NCI-H2029 (cell line): ENCODE measurements at places on chromosomes 5 and 9.
A peak's percentile ranks its signal among the peaks of the same experiment; 100 is the strongest.

DNA sequence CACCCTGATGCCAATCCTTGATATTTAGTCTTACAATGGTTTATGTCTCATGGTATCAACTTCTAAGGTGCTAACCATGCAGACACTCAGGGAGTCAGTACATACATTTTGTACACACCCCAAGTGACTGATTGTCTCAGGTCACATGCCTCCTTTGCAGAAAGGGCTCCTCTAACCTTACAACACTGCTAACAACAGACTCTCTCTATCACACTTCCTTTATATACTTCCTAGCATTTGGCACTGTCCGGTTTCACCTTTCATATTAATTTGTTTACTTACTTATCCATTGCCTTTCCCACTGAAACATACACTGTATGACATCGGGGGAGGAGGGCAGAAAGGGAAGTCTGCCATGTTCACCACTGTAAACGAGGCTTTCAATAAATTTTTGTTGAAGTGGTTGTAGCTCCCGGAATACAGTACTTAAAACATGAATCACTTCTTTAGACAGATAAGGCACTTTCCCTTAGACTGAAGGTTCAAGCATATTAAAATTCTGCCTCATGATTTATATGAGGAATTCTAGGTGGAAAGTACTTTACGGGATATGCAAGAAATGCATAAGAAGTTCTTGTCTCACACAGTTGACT, 20.6 kb downstream of the EMB start:
- peak; percentile 10 for DNase-seq

DNA sequence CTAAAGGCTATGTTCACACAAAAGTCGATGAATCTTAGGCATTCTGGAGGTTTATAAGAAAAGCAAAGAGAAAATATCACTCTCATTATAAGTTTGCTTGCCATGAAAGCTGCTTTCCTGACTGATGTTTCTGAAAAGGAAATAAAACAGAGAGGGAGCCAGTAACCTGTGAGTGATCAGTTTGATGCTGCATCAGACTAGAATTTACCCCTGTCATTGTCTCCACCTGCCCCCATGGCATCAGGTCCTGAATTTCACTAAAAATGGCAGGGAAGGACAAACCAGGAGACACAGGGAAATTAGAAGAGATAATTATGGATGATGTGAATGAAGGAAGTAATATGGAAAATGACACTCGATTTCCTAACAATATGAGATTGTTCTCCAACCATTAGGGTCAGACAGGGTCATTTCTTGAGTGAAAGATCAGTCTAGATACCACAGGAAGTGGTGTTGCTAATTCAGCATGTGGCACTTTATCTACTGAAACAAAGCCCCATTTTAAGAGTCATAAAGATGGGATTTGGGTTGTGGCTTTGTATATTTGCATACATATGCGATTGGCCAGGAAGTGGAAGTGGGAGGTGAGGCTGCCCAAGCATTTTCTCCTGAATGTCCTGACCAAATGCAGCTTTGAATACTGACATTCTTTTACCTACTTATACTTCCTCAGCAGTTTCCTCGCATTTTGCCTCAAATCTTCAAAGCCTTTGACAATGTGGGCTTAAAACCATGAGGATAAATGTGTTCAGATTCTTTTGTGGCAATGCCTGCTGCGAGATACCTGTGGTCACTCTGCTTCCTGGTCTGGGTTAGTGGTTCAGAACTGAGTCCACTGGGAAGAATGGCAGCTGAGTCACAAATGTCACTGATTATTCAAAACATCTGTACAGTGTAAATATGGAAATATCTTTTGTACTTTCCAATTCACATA, 29.7 kb downstream of the MEGF10 start:
- DNase-seq = no peak

- DNase-seq = peak; percentile 84
Measured at GRCh38 chr9:101387871-101388506, 3.2 kb upstream of the BAAT start.

DNA sequence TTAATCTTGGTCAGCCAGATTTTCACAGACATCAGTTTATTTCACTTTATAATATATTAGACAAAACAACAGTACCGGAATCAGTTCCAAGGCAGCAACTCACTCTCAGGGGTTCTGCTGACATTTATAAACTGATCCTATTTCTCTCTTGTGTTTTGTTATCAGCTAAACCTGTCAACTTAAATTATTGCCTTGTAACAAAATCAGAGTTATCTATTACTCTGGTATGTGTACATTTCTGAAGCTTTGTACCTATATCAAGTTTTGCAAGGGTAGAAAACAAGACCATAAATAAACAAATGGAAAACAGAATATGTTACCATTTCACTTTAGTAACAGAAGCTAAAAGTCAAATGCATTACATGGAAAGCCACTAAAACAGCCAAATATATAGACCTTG, 122.1 kb downstream of the SIL1 start:
- no peak for DNase-seq

DNA sequence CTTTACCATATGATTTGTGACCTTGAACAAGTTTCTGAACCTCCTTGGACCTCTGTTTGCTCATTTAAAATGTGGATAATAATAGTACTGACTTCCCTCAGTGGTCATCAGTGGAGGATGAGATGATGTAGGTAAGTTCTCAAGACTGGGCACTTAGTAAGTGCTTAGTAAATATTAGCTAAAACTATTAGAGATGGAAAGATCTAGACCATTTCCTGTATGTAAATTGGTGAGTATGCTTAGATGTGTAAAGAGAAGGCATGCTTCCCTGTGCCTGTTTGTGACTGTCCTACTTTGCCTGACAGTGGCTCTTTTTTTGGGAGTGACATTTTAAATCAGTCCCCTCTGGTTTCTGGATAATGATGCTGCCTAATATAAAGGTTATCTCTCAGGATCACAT, 288.1 kb downstream of the GABRB2 start:
- DNase-seq = no peak

DNA sequence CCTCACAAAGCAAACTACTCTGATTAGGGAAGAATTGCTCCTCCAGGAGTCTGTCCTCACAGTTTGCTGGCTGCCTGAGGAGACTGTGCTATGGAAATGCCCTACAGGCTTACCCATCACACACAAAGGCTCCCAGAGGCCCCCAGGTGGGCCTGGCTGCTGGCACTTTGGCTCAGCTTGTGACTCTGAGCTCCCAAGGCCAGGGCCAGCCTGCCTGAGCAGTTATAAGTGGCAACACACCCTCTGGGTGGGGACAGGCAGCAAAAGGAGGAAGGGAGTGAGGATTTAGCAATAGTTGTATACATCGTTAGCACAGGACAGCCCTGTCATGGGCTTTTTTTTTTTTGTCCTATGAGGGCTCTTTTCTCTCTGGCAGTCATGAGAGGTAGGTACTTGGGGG, 103.5 kb downstream of the DAPK1 start:
- DNase-seq = peak; percentile 24

GRCh38 chr5:6674421-6674820, 38.8 kb upstream of the TENT4A start:
- DNase-seq = peak; percentile 13

DNA sequence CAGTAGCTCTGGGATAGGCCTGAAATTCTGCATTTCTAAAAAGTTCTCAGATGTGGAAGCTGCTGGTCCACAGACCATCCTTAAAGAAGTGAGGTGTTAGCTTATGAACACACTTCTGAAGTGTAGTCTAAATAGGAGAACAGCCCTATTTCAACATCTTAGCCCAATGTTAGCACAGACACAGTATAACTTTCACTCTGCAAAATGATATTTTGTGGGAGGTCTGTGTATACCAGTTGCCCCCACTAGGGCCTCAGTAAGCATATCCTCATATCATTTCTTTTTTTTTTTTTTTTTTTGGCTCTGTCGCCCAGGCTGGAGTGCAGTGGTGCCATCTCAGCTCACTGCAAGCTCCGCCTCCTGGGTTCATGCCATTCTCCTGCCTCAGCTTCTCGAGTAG, 7.5 kb upstream of the HABP4 start:
- no peak for DNase-seq

GRCh38 chr5:164175083-164175482, 669.7 kb downstream of the MAT2B start:
- no peak for DNase-seq

GRCh38 chr5:98517560-98518366, 255.7 kb upstream of the RGMB start:
- no peak for DNase-seq

DNA sequence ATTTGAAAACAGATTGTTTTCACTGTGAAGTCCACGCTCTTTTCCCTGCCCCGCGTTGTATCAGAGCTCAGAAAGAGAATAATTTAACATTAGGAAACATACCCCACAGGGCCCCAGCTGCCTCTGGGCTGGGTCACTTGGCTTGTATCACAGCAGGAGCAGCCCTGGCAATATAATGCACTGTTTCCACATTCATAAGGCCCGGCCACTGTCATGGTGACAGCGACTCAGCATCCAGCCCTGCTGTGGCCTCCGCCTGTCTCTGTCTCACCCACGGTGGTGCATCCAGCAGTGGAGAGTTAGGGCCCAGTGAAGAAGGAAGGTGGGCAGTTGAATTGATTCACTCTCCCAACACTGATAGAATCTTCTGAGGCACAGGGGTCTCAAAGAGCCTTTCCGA, 188.9 kb downstream of the NSG2 start:
- no peak for DNase-seq

GRCh38 chr9:18665947-18666346, 192.0 kb downstream of the ADAMTSL1 start:
- DNase-seq = no peak

- DNase-seq = no peak
Measured at GRCh38 chr9:96318921-96319565, 17.1 kb upstream of the HSD17B3 start.

GRCh38 chr5:170760113-170760512, 23.4 kb upstream of the GABRP start:
- DNase-seq = peak; percentile 22

- no peak for DNase-seq
Measured at GRCh38 chr9:78011049-78011448, 20.6 kb downstream of the GNAQ start.

- DNase-seq = no peak
Measured at GRCh38 chr9:125985998-125986655, 239.0 kb downstream of the PBX3 start.

DNA sequence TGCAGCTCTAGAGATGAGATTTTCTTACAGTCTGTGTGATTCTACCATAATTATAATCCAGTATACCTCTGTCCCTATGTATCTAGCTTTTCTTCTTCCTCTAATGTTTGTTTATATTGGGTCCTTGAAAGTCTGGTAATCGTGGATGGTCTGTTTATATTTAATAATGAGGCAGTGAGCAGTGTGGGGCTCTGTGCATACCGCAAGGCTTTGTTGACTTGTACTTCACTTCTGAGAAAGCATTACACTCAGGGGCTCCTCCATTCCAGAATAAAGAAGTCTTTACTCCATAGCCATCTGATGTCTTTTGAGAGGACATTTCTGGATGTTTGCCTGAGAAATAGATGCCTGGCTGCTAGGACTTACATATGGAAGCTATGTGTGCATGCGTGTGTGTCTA, 4.5 kb upstream of the MPDZ start:
- DNase-seq = no peak

DNA sequence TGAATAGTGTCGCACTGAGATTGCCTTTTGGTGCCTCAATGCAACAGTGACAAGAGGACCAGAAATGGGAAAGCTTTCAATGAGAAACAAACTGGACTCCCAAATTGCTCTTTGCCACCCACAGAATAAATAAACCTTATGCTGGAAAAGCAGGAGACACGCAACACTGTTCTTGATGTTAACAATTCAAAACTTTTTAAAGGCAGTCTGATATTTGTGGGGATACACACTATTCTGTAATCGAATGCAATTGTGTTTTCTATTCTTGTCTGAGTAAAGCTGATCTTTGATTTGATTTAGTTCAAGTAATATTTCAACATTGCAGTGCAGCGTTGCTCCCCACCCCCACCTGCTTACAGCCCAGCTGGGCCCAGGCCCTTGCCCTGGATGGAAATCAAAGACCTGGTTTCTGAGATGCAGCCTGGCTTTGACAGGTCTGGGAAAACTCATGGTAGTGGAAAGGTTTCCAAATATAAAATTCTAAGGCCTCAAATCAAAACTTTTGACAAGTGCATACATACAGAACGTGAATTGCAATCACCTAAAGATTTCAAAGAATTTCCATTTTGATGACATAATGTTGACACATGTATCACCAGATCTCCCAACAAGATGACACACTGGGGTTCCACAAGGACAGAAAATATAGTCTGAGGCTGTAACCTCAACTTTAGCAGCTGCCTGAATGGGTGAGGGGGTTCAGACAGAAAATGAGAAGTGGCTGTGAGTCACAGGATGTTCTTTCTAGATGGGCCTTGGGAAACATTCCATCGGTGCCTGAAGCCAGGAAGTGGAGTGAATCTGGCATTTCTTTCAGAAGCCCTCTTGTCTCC, 55.1 kb downstream of the ABCA1 start:
- no peak for DNase-seq

DNA sequence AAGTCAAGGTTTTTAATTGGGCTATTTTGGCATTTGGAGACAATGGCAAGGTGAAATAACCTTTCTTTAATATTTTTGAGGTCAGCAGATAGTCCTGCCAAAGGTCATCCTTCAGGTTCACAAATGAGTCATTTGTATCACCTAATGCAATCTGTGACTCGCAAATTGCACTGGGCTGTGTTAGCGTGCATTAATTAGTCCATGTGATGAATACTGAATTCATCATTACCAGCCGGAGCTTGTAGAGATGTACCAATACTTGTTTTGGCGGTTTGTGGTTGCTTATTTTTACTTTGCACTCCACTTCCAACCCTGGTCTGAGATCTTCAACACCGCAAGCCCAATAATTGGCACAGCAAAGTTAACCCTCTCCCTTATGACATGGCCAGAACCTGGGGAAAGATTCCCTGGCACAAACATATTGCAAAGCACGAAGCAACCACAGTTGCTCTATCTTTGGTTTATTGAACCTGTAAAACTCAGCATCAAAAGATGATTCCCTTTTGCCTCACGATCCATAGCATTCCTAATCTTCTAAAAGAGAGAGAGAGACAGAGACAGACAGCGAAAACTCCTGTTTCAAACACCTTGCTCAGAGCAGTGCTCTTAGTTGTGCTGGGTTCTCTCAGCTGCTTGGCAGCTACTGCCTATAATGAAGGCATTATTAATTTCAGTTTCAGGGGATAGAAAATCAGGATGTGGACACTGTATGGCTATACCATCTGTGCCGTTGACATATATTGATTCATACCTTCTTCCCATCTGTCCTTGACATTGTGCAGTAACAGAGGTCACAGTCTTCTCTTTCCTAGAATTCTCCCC, 178.1 kb downstream of the EBF1 start:
- no peak for DNase-seq

DNA sequence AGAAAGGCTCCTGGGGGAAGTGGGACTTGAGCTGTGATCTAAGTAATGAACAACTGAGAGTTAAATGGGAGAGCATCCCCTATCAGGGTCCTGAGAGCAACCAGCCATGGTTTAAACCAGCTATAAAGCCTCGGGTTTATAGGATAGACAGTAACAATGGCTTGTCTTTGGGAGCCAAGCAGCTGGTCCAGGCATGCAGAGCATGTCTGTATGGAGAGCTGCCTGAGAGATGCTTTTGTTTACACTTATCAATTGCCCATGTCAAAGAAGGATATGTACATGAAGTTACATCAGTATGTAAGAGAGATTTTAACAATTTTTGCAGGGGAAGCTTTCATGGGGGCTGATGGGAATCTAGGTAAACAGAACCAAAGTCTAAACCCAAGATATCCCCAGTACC, 4.4 kb downstream of the TGFBI start:
- DNase-seq = no peak
